Cardiac muscle cell (in vitro differentiated cells and primary cell): ENCODE measurements at places on chromosomes 5 and 9. TPM values are rescaled to one million over a fixed set of nuclear protein-coding genes. Genes with fewer than 3 reads are reported as not detected.

DNA sequence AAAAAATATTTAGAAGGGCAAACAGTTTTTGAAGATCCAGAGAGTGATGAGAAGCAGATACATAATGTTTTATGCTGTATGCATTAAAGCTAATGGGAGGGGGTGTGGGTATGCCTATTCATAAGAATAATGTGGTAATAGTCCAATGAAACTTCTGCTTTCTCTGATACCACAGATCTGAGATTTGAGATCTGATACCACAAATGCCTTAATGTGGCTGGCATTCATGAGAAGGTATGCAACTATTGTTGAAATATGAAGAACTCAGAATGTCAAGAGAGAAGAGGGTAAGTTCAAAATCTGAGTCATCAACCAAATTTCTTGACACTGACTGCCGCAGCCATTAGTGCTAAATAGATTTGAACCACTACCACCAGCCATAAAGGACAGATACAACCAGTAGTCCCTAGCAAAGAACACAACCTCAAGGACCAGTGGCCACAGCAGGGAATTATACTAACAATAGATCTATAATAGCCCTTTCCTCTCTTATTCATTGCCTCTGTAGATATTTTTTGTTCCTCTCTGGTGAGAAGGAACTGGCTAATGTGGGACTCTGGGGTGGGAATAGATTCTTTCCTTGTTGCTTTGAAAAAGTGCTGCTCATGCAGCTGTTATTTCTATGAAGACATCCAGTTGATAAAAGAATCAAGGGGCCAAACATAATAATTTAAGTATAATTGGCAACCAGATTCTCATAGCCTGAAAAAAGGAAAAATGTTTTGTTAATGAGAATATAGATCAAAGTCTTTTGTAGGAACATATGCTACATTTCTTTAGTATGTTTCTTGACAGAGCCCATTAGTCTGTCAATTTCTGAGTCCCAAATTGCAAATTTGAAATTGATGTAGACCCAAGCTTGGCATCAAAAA is 256.5 kb upstream of the ZNF608 start:
- no peak for DNase-seq

WWC1 gene
- total RNA-seq = 8.6 and 9.7 TPM in 2 replicates

DRD1 gene
- total RNA-seq = 1.3 and 3.1 TPM in 2 replicates

GNG10 gene
- 23.4 and 44.5 TPM in 2 replicates for total RNA-seq

DNA sequence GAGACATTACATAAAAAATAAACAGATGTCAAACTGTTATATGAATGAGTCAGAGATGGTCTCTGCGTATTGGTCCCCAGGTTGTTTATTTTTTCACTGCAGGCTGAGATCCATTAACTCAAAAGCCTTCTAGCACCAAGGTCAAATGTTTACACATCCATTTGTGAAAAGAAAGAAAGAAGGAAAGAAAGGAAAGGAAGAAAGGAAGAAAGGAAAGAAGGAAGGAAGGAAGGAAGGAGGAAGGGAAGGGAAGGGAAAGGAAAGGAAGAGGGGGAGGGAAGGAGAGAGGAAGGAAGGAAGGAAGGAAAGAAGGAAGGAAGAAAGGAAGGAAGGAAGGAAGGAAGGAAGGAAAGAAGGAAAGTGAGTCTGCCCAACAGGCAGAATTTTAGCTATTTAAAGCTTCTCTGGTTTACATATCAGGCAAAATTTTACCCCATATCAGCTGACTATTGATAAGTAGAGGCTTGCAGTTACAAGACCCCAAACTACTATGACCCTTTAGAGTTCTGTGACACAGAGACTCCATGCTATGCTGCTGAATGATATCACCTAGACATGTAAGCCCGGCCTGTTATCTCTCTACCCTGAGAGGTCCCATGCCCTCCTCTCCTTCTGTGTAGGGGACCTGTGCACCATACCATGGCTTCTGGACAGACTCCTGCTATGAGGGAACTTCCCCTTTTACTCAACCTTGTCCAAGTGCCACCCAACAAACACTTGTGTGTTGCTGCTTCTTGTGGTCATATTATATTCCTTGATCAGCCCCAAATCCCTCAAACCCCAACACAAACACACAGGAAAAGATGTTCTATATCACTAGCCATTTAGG is 59.0 kb downstream of the DRD1 start:
- no peak for DNase-seq

BARHL1 gene
- total RNA-seq = not detected in 2 replicates

- peak; percentile 90 for DNase-seq
Measured at GRCh38 chr5:33362915-33363314, 77.8 kb upstream of the TARS1 start.

- no peak for DNase-seq
Measured at GRCh38 chr5:174211277-174211626, 165.7 kb downstream of the NSG2 start.

- no peak for DNase-seq
Measured at GRCh38 chr5:26889815-26890214, 148.6 kb downstream of the CDH9 start.
